ENCODE measurements at places on chromosomes 13 and 19. TPM values are rescaled to one million over a fixed set of nuclear protein-coding genes. Genes with fewer than 3 reads are reported as not detected.

Gene TMIGD2
- total RNA-seq: 40.7 TPM

Gene TTC9B
- total RNA-seq: not detected

Gene NLRP5
- total RNA-seq: not detected

Gene KLK7
- not detected for total RNA-seq

Gene NALCN
- not detected for total RNA-seq

Gene APOC1
- 1.9 TPM for total RNA-seq

Gene PTPRH
- not detected for total RNA-seq

DNA sequence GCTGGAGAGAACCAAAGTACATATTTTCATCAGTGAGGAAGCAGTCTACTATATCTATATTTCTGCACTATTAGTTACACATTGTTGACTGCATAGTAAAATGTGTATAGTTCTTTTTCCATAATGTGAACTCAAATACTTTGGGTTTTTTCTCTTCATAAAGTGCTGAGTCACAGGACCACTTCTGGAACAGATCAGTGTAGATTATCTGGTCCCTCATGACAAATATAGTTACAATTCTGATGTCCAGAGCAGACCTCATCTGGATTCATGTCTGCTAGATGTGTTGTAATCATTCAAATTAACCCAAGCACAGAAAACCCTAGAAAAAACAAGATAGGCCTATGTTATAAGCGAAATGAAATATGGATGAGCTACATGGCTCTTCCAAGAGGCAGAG is 171.4 kb downstream of the SUCLA2 start:
- DNase-seq: no peak
- no peak overlapping the region for H3K4me3 ChIP-seq
- no peaks in the 10 kb centered on the region for H3K36me3 ChIP-seq
- no peaks in the 10 kb centered on the region for H3K27me3 ChIP-seq

DNA sequence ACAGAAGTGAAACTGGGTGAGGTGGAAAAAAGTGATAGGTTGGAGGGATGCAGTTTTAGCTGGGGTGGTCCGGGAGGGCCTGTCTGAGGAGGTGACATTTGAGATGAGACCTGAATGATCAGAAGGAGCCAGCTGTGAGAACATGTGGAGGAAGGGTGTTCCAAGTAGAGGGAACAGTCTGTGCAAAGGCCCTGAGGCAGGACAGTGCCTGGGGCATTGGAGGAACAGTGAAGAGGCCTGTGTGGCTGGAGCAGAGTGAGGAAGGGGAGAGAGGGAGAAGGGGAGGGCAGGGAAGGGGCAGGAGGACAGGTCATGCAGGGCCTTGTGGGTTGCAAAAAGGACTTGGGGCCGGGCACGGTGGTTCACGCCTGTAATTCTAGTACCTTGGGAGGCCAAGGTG is 36.3 kb upstream of the PTPRS start:
- H3K4me1 ChIP-seq: no peaks in the 10 kb centered on the region
- H3K27me3 ChIP-seq: no peaks in the 10 kb centered on the region
- H3K27ac ChIP-seq: no peak overlapping the region
- H3K36me3 ChIP-seq: peaks cover 4% of the 10 kb centered on the region
- H3K4me3 ChIP-seq: no peak overlapping the region

GRCh38 chr19:46618670-46619231 is 6.1 kb downstream of the PTGIR start:
- H3K36me3 ChIP-seq: no peaks in the 10 kb centered on the region
- H3K4me1 ChIP-seq: peaks cover 53% of the 10 kb centered on the region
- peak overlapping the region; percentile 73 for H3K27ac ChIP-seq

- H3K4me1 ChIP-seq: no peaks in the 10 kb centered on the region
- H3K27me3 ChIP-seq: peaks cover 2% of the 10 kb centered on the region
- no peaks in the 10 kb centered on the region for H3K36me3 ChIP-seq
- H3K4me3 ChIP-seq: no peak overlapping the region
- no peak for DNase-seq
These were observed 16.8 kb downstream of the ADGRE2 start for GRCh38 chr19:14761607-14762006.

DNA sequence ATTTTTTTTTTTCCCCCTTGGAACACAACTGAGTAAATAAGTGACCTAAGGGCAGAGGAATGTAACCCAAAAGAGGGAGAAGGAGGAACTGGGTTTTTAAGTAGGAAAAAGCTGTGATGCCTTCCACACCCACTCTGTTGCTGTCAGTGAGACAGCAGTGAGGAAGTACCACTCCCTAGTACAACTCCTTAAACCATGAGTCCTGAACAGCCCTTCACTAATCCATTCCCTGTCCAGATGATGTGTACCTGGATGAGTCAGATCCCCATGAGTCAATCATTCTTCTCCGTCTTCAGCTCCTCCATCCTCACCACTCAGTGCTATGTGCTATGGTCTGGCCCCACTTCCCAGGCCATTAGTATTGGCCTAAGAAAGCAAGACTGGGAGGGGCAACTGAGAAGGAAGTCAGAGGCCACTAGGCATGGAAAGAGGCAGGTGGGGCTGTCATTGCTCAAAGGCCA is 12.9 kb upstream of the CXCL17 start:
- H3K27ac ChIP-seq: no peak overlapping the region
- peaks cover 48% of the 10 kb centered on the region for H3K4me1 ChIP-seq
- H3K4me3 ChIP-seq: no peak overlapping the region
- peaks cover 4% of the 10 kb centered on the region for H3K36me3 ChIP-seq
- no peak for DNase-seq
- H3K27me3 ChIP-seq: peaks cover 2% of the 10 kb centered on the region

DNA sequence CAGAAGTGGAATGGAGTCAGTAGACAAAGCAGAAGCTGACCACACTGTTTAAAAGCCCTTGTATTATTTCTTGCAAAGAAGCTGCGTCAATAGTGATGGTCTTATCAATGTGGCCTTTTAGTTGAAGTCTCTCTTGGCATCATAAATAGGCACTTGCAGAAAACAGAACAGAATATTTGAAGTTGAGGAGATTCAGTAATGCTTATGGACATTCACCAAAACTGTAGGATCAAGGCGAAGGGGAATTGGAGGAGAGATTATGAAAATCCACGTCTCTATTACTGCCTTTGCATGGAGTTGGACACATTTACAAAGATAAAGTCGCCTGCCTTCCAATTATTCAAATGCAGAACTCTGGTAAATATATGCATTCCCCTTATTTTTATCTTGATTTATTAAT is 1482.8 kb downstream of the EFNB2 start:
- no peak overlapping the region for H3K27ac ChIP-seq
- DNase-seq: no peak
- H3K4me1 ChIP-seq: no peaks in the 10 kb centered on the region
- H3K27me3 ChIP-seq: no peaks in the 10 kb centered on the region
